ENCODE measurements at places on chromosomes 7 and 10. TPM values are rescaled to one million over a fixed set of nuclear protein-coding genes. Genes with fewer than 3 reads are reported as not detected.

- H3K27ac ChIP-seq = no peak overlapping the region
- DNase-seq = no peak
These were observed 7.5 kb upstream of the SH2D4B start for GRCh38 chr10:80530251-80530650.

GRCh38 chr10:80183436-80183835, 21.9 kb downstream of the ANXA11 start:
- no peaks in the 10 kb centered on the region for H3K36me3 ChIP-seq
- H3K4me1 ChIP-seq = peaks cover 18% of the 10 kb centered on the region
- no peaks in the 10 kb centered on the region for H3K27me3 ChIP-seq
- DNase-seq = no peak
- no peak overlapping the region for H3K4me3 ChIP-seq

GRCh38 chr7:29449569-29450260, 113.9 kb upstream of the PRR15 start:
- no peak for DNase-seq
- peaks cover 14% of the 10 kb centered on the region for H3K4me1 ChIP-seq
- no peaks in the 10 kb centered on the region for H3K36me3 ChIP-seq
- no peak overlapping the region for H3K4me3 ChIP-seq
- H3K27ac ChIP-seq = peak overlapping the region; percentile 49

Gene FGL2
- 10.5 TPM for total RNA-seq

Data from ovary (tissue), 10 donors.